ENCODE measurements at places on chromosomes 13 and 19.

GRCh38 chr13:37091835-37092234 lies 13.6 kb downstream of the CSNK1A1L start:
- no peak for DNase-seq

GRCh38 chr13:101258509-101258908 lies 157.8 kb downstream of the NALCN start:
- no peak for DNase-seq

- no peak for DNase-seq
Measured at GRCh38 chr19:14473073-14473977, 1.8 kb downstream of the PTGER1 start.

- DNase-seq: no peak
Measured at GRCh38 chr19:24040621-24041020, 46.4 kb upstream of the ZNF254 start.

DNA sequence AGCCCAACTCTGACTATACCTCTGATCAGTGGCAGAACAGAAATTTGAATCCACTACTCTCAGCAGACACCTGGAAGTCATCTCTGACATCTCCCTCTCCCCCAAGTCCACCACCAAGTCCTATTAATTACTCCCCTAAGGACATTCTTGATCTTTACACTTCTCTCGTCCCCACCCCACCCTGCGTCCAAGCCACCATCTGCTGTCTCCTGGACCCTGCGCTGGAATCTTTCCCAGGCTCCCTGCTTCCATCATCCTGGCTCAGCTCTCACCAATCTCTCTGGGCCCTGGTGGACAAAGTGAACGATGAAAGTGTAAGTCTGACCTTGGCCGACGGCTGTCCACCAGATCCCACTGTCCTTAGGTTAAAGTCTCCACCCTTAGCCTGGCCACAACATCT lies 145.6 kb upstream of the GJB6 start:
- DNase-seq: no peak

DNA sequence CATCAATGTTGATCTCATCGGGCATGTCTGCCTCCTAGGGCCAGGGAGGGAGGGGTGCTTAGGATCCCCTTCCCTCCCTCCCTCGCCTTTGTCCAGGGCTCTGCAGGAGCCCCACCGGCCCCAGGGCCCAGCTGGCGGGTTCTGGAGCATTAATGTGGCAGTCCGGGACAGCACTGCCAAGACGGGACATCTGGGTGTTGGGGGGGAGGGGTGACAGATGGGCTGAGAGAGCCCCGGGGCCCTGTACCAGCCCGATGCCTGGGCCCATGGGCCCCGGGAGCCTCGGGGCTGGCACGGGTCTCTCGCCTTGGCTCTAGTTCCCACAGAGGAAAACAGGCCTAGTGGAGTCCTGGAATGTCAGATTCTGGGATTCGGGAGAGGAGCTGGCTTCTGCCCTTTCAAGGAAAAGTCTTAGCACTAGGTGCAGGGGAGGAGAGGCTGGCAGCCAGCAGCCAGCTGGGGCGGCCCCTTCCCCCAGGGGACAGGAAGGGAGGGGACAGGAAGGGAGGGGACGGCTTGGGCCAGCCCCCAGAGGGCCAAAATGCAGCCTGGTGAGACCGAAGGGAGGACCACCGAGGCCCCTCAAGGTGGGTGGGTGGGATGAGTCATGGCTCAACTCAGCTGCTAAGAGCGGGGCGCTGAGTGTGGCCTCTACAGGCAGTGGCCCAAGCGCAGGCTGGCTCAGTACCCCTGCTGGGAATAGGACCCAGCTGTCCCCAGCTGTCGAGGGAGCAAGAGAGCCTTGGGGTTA lies 3.1 kb downstream of the PPP1R14A start:
- DNase-seq: no peak

GRCh38 chr19:53388904-53389303 lies 6.0 kb upstream of the ZNF765 start:
- DNase-seq: no peak

- DNase-seq: peak; percentile 34
Measured at GRCh38 chr13:39263033-39263432, 224.8 kb downstream of the NHLRC3 start.

GRCh38 chr13:23469951-23470421 lies 36.5 kb upstream of the SACS start:
- no peak for DNase-seq

- no peak for DNase-seq
Measured at GRCh38 chr19:41734585-41734984, 20.7 kb upstream of the CEACAM6 start.

GRCh38 chr13:90713441-90714133 lies 633.9 kb upstream of the MIR17HG start:
- peak; percentile 55 for DNase-seq

- peak; percentile 93 for DNase-seq
Measured at GRCh38 chr19:6862673-6863078, 24.7 kb upstream of the ADGRE1 start.

- DNase-seq: no peak
Measured at GRCh38 chr19:31135841-31136240, 213.4 kb downstream of the TSHZ3 start.

DNA sequence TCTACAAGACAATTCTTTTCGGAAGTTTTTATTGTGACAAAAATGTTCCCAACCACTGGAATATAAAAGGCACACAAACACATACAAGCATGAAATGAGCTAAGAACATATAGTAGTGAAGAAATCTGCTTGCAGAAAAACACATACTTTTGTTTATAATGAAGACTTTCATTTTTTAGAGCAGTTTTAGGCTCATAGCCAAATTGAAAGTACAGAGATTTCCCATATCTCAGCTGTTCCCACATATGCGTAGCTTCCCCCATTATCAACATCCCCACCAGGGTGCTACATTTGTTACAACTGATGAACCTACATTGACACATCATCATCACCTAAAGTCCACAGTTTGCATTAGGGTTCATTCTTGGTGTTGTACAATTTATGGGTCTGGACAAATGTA lies 249.4 kb downstream of the KCTD12 start:
- no peak for DNase-seq

GRCh38 chr19:1360818-1361461 lies 22.8 kb upstream of the NDUFS7 start:
- DNase-seq: no peak

- no peak for DNase-seq
Measured at GRCh38 chr19:52532480-52532879, 5.0 kb downstream of the ZNF808 start.

- DNase-seq: no peak
Measured at GRCh38 chr19:14536926-14537692, 7.7 kb downstream of the TECR start.

GRCh38 chr13:72970956-72971355 lies 87.8 kb upstream of the KLF5 start:
- DNase-seq: no peak

DNA sequence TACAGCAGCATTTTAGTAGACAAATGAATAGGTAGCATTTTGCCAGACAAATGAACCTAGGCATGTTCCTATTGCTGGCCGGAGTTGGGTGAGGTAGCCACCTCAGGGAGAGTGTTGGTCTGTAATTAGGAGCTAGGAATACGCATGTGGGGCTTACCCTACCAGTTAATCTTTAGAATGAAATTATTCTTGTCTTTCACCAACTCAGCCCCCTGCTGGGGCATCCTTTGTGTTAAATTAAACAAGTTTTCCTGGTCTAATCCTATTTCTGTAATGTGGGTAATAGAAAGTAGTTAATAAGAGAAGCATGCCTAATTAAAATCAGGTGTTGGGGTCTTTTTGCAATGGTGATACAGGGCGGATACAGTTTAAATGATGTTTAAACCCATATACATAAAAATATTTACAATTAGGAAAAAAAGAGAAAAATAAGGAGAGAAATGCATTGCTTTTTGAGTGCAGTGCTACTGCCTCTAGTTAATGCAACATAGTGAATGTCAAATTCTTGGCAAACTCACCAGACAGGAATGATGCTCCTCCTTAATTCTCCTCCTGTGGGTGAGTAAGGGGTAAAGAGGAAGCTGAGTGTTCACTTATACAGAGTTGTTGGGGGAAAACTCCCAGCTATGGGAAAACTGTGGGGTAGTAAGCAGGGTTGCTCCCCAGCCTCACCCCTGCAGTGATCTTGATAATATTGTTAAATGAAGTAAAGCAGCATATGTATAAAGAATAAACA lies 276.4 kb upstream of the EDNRB start:
- DNase-seq: no peak

- no peak for DNase-seq
Measured at GRCh38 chr13:104057861-104058260, 991.6 kb upstream of the SLC10A2 start.

- DNase-seq: peak; percentile 61
Measured at GRCh38 chr19:8413629-8413995, 507 bp downstream of the MARCHF2 start.

GRCh38 chr13:101026328-101026727 lies 351.7 kb upstream of the TMTC4 start:
- no peak for DNase-seq

DNA sequence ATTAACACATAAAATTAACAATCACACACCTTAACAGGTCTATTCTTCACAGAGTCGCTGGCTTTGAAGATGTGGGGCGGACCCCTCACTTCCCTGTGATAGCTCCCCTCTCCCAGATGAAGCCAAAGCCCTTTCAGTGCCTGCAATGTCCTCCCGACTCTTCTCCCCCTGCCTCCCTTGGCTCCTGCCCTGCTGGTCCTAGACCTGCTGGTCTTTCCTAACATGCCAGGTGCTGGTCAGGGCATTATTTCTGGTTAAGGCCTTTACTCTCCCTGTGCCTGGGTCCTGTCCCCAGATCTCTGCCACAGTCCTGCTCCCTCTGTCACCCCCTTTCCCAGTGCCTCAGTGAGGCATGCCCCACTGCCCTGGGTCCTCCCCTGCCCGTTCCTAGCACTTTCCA lies 12.2 kb downstream of the ERICH6B start:
- no peak for DNase-seq

DNA sequence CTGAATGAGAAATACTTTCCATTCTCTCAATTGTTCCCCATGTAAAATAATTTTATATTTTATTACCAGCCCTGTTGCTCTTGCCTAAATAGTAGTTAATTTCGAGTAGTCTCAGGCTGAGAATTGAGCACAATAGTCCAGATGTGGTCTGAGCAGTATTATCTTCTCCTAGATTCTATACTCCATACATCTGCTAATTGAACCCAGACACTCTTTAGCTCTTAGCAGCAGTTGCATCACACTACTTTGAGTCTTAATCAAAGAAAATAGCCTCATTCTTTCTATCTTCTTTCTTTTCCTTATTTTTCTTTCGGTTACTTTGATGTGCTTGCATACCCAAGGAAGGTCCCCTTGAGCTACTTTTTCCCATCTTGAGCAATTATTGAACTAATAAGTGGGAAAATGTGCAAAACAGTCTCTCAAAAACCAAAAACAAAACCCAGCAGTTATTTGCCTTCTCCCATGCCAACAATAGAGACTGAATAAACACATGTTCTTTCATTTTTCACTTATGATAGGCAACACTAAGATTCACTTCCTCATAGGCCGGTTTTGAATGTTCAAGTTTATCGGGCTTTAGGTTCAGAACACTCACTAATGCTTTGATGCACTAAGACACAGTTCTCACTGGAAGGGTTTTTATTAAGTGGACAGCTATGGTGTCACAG lies 204.5 kb downstream of the POU4F1 start:
- DNase-seq: peak; percentile 27

GRCh38 chr19:2255982-2256685 lies at the start of gene JSRP1:
Gene JSRP1, minus strand, starts transcription at chr19:2256417. Its CDS starts 1,103 bp downstream, at chr19:2255314.
- no peak for DNase-seq

DNA sequence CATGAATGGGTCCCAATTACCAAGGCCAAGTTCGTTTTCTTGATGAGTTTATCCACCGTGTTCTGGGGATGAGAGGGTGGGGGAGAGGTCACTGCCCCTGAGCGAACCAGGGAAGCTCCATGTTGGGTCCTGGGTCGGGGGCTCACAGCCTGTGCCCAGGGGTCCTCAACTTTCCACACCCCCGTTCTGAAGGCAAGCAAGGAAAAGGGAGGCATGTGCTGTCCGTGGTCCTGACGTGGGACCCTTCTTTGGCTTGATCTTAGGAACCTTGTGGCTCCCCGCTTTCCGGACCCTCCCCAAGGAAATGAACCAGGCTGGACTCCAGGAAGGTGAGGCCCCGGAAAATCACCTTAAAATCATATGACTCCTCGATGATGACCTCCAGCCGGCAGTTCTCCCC lies 18.2 kb upstream of the MEIS3 start:
- DNase-seq: no peak

- peak; percentile 57 for DNase-seq
Measured at GRCh38 chr13:51192348-51192747, 29.9 kb upstream of the FAM124A start.

GRCh38 chr19:307793-308420 lies 16.7 kb upstream of the PLPP2 start:
- DNase-seq: no peak
